ENCODE measurements at places on chromosomes 16 and 17.

DNA sequence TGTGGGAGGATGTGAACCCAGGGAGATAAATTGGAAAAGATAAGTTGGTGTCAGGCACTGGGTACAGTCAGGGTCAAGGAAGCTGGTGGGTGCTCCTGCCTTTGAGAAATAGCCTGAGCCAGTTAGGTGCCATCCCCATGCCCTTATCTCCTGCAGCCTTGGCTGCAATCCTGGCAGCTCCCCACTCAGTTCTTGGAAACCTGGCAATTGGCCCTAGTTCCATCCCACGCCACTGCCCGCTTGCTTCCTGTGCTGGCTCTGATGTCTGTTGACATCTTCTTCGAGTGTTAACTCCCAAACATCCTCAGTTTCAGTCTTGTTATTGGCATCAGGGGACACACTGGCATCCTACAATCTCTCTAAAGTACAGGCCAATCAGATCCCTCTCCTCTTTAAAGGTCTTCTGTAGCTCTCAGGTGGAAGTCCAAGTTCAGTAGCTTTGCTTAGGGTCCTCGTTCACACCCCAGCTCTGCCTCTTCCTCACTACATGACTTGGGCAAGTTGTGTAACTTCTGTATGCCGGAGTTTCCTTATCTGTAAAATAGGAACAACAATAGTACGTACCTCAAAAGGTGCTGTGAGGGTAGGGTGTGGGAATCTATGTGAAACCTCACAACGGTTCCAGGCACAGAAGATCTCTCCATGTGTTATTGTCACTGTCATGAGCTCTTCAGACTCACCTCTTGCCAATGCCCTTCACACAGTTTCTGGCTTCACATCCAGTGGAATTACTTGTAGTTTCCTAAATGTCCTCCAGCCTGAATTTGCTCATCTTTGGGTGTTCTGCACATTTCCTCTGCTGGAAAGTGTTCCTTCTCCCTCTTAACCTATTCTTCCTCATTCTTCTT, 13.5 kb upstream of the PRKAR1A start:
- no peak for DNase-seq

GRCh38 chr16:83350481-83350880, 457.3 kb upstream of the HSBP1 start:
- no peak for DNase-seq

GRCh38 chr16:2516391-2517240, 2.9 kb downstream of the ATP6V0C start:
- DNase-seq: no peak

GRCh38 chr16:50265716-50266336, 525 bp upstream of the ADCY7 start:
- no peak for DNase-seq

- DNase-seq: peak; percentile 78
Observed at GRCh38 chr16:55465077-55465896, 13.7 kb upstream of the MMP2 start.

GRCh38 chr17:6654841-6655731, 3.5 kb downstream of the C17orf100 start:
- no peak for DNase-seq

- no peak for DNase-seq
Observed at GRCh38 chr17:40178021-40178601, 841 bp downstream of the RAPGEFL1 start.

DNA sequence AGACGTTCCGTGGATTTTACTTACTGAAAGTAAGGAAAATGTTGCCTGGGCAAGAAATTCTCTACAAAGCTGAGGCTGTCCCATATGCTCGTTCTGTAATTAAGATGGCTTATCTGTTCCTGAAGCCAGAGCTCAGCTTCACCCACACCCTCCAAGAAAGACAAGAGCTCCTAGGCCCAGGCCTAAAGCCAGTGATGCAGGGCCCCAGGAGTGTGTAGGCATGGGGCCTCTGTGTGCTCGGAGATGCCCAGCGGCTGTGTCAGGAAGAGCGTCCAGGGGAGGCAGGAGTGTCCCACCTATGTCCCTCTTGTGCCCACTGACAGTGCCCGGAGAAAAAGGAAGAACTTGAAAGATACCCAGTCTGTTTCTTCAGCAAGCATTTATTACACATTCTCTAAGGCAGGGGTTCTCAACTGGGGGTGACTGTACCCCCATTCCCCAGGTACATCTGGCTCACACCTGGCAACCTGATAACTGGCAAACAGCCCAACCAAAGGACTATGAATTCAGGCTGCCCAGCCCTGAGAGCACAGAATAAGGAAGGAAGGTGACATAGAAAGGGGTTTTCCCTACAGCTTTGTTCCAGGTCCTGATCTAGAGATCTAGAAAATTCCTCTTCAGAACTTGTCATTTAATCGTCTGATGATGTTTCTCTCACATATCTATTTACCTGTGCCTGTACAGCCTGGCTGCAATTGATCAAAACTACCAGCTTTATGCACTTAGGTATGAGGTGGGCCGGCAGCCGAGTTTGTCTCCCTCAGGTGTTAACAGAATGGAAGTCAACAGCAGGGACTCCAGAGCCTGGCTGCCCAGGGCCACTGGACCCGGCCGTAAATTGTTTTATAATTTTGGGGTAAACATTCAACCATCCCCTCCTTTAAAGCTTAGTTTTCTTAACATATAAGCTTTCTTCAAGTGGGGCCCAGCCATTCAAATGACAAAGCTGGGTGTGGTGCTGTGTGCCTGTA, 12.0 kb downstream of the SNN start:
- no peak for DNase-seq

- no peak for DNase-seq
Observed at GRCh38 chr17:12866244-12866643, 76.9 kb downstream of the ARHGAP44 start.

DNA sequence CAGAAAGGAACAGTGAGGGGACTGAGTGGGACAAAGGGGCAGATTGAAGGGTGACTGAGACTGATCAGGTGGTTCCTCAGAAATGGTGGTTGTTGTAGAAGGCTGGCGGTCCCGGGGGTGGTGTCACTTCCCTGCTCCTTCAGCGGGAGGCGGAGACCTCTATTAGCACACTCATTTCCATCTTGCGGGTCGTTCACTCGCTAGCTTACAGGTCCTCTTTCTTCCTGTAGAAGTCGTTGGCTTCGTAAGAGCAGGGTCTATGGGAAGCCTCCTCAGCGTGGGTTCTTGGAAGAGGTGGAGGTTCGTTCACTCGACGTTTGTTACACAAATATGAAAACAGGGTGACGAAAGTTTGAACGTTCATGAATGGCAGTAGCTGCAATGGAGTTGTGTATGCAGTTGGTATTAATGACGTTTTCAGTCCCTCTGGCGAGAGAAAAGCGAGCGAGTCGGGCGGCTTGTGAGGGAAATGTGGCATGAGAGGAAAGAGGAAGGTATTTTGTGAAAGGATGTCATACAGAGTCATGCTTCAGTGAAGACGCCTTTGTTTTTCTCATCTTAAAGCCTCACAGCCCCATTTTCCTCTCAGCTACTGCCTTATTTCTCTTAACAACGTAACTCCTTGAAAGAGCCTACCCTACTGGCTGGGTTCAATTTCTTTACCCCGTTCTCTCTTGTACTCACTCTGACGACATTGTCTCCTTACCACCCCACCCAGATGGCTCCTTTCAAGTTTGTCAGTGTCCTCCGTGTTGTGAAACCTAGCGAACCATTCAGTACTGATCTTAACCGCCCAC, 667 bp downstream of the EFCAB13 start:
- no peak for DNase-seq

GRCh38 chr17:83084214-83084613, 4.8 kb downstream of the METRNL start:
- no peak for DNase-seq

DNA sequence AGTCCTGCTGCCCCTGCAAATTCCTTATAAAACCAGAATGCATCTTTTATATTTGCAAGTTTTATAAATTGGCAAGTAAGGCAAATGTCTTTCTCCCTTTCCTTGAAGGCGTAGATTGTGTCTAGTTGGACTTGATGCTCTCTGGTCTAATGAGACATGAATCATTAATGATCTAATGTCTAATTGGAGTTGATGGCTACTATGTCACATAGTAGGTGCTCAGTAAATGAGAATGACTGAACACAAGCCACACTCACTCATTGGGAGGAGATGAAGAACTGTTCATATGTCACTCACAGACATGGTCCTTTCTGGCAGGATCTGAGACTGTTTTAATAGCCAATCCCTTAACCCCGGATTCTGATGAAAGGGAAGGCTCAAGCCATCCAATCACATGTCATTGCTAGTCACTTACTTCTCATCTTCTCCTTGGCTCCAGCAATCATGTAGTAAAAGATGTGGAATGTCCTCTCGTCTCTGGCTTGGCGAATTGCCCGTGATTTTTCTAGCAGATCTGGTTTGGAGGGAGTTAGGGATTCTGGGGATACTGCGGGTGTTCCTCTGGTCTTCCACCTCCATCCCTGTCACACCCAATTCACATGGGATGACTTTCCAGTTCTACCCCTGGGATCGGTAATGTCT, 81.0 kb downstream of the MYH11 start:
- DNase-seq: no peak

DNA sequence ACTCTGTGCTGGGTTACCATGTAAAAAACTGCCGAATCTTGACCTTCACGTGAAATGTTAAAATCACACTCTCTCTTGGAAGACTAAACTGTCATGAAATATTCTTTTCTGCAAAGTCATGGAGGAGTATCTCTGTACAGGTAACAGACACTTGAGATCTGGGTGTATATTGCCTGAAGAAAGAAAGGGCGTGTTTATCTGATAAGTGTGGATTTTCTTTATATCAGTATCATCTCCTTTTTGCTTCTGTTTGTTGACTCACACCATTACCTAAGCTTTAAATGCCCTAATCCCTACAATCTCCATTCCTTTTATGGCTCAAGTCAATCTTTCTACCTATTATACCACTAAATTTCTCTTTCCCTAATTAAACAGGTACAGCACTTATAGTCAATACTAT, 673.2 kb upstream of the SOX9 start:
- DNase-seq: no peak

DNA sequence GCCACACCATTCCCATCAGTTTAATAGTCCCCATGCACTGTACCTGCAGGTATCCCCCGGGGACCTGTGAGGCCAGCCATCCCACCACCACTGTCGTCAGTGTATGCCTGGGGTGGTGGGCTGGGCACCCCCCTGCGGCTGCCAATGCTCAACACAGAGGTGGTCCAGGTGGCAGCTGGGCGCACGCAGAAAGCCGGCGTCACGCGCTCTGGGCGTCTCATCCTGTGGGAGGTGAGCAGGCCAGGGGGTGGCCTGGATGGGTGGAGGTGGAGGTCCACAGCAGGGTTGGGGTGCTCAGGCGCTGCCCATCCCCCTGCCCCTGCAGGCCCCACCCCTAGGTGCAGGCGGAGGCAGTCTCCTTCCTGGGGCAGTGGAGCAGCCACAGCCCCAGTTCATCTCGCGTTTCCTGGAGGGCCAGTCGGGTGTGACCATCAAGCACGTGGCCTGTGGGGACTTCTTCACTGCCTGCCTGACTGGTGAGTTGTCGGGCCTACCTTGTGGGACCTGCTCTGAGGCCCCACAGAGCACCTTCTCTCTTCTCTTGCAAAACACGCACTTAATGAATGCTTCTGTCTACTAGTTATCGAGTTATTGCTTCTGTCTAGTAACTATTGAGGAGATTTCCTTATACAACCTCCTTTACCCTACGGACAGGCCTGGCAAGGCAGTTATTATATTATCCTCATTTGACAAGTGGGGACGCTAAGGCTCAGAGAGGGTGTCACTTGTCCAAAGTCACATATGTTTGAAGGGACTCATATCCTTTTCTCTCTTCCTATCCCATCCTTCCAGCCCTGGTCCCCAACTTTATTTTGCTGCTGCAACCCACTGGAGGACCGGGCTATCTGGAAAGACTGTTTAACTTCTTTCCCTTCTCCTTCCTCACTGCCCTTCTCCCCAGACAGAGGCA, 5.8 kb upstream of the TRAF4 start:
- DNase-seq: no peak

DNA sequence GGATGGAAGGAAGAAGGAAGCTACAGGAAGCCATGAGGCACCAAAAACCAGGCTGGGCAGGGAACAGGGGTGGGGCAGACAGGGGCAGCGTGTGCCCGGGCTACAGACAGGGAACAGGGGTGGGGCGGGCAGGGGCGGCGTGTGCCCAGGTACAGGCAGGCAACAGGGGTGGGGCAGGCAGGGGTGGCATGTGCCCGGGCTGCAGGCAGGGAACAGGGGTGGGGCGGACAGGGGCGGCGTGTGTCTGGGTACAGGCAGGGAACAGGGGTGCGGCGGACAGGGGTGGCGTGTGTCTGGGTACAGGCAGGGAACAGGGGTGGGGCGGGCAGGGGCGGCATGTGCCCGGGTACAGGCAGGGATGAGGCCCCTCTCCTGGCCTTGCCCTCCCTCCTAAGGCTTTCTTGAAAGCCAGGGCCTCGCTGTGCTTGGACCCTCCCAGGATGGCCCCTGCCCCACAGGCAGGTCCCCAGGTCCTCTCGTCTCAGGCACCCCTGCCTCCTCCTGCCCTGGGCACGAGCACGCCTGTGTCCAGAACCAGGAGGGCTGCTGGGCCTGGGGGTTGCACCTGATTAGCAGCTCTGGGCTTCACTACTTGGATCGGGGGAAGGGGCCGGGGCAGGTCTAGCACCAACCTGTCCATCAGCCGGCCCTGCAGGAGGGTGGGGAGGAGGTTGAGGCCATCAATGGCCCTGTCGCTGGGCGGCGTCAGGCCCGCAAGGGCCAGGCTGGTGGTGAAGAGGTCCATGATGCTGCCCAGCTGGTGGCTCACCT, 14.5 kb upstream of the APRT start:
- DNase-seq: no peak

GRCh38 chr17:57045868-57046704, 39.0 kb upstream of the AKAP1 start:
- DNase-seq: no peak

- DNase-seq: no peak
Observed at GRCh38 chr17:82242977-82243647, 14.3 kb downstream of the SLC16A3 start.

DNA sequence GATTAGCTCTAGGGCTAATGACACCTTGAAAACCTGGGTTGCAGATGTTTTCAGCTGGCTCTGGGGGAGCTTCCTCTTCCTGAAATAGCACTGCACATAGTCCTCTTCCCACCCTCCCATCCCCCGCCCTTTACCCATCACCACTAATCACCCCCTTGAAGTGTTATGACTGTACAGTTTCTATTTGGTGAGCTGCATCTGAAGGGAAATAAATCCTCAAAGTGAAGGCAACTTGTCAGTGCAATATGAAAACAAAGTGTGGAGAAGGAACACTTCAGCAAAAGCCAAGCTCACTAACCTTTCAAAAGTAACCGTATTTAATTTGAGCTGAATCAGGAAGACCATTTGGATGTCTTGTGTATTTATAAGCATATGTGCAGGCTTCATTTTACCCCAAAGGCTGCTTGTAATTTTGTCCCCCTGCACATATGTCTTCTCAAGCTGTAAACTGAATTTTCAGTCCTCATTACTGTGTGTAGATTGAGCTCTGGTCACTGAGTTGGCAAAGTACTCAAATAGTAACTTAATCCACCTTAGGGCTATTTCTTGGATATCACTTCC, 44.1 kb upstream of the CA10 start:
- no peak for DNase-seq

- no peak for DNase-seq
Observed at GRCh38 chr17:64075913-64076312, 54.0 kb downstream of the ERN1 start.

- no peak for DNase-seq
Observed at GRCh38 chr17:68197091-68197996, 50.5 kb upstream of the AMZ2 start.

GRCh38 chr16:74771656-74772315, 2.8 kb downstream of the FA2H start:
- DNase-seq: no peak

GRCh38 chr17:2111691-2112090, 56.8 kb downstream of the HIC1 start:
- no peak for DNase-seq

GRCh38 chr17:5864741-5865657, 205.2 kb upstream of the WSCD1 start:
- DNase-seq: no peak

- DNase-seq: no peak
Observed at GRCh38 chr17:9926150-9926804, 21.2 kb upstream of the RCVRN start.

Data from stimulated activated CD8-positive, alpha-beta memory T cell treated with anti-CD3 and anti-CD28 coated beads, Interleukin-7, amount 100 ng/mL, for 24 hours (primary cell).